ENCODE measurements at places on chromosomes 11 and 22. TPM values are rescaled to one million over a fixed set of nuclear protein-coding genes. Genes with fewer than 3 reads are reported as not detected.

Gene KCNC1
- total RNA-seq, result not detected

Gene TUB
- 5.9 TPM for total RNA-seq

Gene OR52I2
- total RNA-seq, result not detected

Gene P2RX3
- not detected for total RNA-seq

Gene THOC5
- total RNA-seq, result 33.3 TPM

Gene GGT5
- 45.4 TPM for total RNA-seq

Gene CFAP300
- 3.0 TPM for total RNA-seq

Gene P2RY2
- 1.4 TPM for total RNA-seq

Gene TPBGL
- total RNA-seq, result 1.6 TPM

DNA sequence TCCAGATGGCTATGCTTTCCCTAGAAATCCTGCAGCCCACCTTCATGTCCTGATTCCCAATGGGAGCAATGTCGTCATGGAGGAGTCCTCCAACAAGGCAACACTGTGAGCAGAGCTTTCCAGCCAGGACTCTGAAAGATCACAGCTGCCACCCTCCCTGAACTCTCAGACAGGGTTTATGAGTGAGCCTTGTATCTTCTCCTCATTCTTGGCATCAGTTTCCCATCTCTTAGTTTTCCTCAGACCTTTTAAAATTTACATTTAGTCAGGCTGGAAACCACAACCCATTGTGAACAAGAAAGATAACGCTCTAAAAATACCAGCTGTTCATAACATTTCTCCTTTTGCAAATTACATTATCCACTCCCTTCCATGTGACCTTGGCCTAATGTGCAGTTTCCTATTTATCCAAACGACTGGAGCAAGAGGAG, 15.6 kb upstream of the LYVE1 start:
- DNase-seq, result no peak

DNA sequence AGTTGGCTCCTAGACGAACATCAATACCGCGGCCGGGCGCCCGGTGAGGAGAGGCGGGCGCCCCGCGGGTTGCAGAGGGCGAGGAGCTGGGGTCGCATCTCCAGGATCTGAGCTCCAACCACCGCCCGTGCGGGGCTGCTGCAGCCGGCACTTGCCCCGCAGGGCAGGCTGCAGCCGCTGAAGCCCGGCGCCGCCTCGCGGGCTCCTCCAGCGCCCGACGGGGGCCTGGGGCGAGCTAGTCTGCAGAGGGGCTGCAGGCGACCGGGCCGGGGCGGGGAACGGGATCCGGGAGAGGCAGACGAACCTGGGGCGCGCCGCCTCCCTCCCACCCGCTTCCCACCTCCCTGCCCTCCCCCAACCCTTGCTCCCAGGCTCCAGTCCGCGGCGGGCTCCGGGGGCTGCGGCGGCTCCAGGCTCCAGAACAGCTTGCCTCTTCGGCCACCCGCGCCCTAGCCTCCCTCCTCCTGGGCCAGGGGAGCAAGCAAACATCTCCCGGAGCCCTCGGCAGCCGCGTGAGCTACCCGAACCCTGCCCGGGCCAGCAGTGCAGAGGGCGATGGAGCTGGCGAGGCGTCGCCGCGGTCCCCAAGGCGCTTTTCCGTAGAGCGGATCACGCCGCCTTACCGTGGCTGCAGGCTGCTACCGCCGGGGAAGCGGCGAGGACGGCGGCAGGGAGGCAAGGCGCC, 802 bp downstream of the TENM4 start:
- no peak for DNase-seq

- peak; percentile 28 for DNase-seq
Observed at GRCh38 chr11:68282141-68282860, 10.5 kb upstream of the C11orf24 start.

DNA sequence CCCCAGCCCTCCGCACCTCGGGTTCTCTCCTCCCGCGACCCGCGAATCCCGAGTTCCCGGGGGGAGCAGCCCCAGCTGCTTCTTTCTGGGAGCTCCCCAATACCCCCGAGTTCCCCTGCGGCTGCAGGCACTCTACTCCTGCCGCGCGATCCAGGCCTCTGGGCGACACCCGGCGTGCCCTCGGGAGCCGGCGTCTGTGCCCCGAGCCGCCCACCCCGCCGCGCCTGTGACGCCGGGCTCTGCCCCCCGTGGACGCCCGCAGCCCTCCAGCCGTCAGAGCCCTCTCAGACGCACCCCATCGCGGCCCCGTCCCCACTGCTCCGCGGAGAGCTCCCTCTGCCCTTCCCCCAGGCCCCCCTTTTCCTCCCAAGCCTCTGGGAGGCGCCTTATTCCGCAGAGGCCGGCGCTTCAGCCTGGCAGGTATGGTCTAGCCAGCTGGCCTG, 422 bp downstream of the GLB1L2 start:
- no peak for DNase-seq

- DNase-seq, result no peak
Observed at GRCh38 chr11:6544921-6545850, 48.1 kb downstream of the DNHD1 start.

DNA sequence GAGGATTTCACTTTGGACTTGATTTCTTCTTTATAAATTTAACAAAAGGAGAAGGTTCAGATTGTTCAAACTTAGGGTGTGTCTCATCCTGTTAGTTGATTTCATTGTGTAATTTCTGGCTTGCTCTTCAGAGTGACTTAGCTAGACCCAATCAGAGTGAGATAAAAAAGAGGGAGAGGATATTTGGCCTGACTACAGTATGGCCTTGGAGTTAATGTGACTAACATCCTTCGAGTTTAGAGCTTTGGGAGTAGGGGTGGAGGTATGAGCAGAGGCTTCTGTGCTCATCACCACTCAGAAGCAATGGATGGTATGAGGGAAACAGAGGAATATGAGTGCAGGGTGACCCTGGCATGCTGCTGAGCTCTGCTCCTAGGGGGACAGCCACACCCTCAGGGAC, 114.2 kb downstream of the ME3 start:
- DNase-seq, result no peak

DNA sequence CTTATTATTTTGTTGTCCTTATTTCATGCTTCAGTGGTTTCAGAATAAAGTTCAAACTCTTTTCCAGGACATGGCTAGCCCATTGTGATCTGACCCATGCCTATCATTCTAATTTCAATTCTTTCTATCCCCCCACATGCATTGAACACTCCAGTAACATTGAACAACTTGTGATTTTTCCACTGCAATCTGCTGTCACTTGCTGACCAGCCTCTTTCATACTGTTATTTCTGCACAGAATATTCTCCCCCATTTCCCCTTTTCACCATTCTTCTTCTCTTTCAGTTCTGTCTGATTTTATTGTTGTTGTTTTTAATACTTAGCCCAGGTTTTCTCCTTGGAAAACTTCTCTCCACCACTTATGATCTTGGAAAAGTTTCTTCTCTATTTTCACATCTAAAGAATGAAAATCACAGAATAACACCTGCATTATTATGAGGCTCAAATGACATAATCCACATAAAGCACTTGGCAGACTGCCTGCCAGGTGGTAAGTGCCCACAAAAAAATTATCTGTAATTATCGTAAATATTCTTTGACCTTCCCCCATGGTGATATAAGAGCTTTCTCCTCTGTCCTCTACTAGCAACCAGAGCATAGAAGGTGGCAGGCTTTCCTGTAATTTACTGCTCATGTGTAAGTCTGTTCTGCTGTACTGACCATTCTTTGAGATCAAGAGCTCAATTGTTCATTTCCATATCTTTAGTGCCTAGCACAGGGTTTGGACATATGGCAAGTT, 51.9 kb upstream of the EED start:
- no peak for DNase-seq

DNA sequence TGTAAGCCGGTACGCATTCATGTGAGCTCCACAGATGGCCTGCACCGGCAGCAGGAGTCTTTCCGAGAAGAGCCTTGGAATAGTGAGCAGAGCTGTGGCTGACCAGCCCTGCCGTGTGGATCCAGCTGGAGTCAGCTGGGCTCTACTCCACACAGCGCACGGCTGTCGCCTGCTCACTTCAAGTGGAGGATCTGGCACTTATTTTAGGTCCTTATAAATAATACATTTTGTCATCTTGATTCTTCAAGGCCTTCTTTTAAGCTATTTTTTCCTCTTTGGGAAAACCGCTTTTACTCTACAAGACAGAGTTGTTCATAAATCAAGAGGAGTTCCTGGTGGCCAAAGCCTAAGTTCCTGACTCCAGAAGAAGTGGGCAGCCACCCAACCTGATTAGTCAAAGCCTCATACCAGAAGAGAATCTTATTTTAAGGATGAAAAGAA, 93.8 kb downstream of the KCNC1 start:
- DNase-seq, result no peak

- DNase-seq, result no peak
Observed at GRCh38 chr11:2132246-2132645, 6.9 kb downstream of the IGF2 start.

GRCh38 chr11:102416976-102417375, 35.6 kb downstream of the TMEM123 start:
- no peak for DNase-seq

DNA sequence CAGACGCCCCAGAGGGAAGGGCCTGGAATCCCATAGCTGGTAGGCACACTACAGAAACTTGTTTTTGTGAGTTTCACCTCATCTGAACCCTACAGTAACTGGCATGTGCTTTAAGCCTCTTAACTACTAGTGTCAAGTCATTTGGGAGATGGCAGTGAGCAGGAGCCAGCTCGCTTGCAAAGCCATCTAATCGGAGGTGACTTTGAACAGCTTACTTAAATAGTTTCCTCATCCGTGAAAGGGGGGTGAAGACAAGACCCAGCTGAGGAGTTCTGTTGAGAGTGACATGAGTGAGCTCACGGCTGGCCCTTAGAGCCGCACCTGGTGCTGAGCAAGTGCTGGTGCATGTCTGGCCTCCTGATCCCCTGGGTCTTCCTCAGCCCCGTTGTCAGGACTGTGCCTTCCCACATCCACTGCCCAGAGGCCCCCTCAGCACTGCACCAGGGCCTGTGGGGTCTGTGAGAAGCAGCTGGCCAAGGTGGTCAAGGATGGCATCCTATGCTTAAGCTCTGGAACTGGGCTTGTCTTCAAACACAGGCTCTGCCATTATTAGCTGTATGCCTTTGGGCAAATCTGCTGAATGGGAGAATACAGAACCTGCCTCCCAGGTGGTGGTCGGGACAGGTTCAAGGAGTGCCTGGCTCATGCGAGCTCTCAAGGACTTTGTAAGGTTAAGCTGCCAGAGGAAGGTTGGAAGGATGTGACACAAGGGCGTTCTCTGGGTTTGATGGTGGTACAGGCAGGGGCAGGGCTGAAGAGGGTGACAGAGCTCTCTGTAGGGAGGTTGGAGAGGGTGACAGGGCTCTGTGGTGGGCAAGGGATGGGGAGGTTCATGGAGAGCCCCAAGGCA, 27.3 kb downstream of the INCENP start:
- peak; percentile 74 for DNase-seq

DNA sequence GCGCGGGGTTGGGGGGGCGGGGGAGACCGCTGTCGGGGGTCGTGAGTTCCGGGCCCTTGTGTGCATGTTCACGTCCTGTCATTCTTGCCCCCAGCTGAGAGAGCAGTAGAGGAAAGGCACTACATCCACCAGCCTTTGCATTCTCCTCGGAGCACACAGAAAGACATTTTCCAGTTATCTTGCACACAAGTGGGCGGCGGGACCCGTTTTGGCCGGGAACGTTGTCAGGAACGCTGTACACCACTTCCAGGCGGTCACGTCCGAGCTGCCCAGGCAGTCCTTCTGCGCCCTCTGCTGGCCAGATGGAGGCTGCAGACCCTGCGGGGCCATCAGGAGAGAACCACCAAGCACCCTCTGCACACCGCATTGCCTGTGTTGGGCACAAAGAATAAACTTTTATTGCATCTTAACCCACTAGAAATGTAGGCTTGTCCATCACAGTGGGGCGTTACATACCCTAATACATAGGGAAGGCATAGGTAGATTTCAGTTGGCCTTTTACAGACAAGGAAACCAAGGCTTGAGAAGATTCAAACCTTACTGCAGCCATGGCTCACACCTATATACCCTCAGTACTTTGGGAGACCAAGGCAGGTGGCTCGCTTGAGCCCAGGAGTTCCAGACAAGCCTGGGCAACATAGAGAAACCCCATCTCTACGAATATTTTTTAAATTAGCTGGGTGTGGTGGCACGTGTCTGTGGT, 2.8 kb upstream of the CDKN1C start:
- DNase-seq, result peak; percentile 95

GRCh38 chr22:19629331-19629719, 85.0 kb upstream of the SEPTIN5 start:
- DNase-seq, result peak; percentile 35

- DNase-seq, result no peak
Observed at GRCh38 chr11:107928767-107929507, 689 bp downstream of the RAB39A start.

GRCh38 chr11:124115782-124116616, 749 bp downstream of the VWA5A start:
- no peak for DNase-seq

DNA sequence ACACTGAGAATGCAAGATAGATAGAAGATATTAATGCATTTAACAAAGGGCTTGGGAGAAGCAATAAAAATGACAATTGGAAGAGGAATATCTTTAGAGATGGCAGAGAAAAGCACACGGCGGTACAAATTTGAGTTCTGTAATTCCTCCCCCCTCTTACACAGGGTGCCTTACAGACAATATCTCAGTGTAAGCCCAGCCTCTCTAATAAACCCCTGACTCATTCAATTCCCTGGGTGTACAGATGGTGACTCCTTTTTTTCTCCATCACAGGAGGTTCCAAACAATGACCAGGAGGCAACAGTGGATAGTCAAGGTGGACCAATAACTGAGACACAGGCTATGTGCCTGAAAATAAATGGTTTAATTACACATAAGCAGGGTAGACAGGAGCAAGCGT, 598.6 kb downstream of the OPCML start:
- DNase-seq, result no peak

- DNase-seq, result no peak
Observed at GRCh38 chr11:35206616-35207015, 67.6 kb downstream of the CD44 start.

DNA sequence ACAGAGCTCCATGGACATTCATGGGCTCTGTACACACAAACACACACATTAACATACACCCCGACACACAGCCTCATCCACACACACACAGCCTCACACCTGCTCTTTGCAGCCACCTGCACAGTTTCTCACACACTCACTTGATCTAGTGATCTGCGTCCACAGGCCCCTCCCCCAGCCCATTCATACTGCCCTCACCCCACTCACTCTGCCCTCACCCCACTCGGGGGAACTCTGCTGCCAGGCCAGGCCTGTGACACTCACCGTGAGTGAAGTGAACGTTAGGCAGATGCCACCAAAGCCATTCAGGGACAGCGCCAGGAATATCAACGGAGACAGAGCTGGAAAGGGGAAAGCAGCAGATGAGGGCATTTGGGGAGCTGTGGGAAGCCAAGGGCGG, 15.0 kb downstream of the SLC43A1 start:
- no peak for DNase-seq

DNA sequence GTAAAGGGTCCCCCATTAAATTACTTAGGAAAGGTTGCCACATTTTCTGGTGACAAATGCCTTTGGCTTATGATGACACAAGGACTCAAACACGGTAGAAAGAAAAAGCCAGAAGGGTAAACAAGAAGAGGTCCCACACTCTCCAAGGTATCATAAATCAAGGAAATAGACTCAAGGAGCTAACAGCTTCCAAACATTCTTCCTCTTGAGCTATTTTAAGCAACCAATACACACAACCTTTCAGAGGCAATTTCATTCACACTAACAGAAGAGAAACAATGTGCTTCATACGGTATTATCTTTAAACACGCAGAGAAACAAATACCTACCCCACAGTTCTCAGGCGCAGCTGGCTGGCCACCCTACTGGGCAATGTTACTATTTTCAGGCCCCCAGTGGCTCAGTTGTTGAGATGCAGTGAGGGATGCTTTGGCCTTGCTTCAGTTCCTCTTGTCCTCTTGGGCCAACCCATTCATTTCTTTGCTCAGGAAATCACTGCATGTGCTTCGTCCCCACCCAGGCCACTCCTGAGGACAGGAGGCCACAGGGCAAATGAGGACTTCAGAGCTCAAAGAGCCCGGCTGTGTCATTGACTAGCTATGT, 15.8 kb downstream of the ABTB2 start:
- DNase-seq, result no peak

- no peak for DNase-seq
Observed at GRCh38 chr22:39917776-39918495, 17.1 kb downstream of the GRAP2 start.
